CD4-positive, alpha-beta T cell treated with Interleukin-15 for 4 hours (primary cell): ENCODE measurements at places on chromosomes 12 and 14.
A peak's percentile ranks its signal among the peaks of the same experiment; 100 is the strongest.

- DNase-seq, result no peak
Observed at GRCh38 chr12:78864870-78865463, 393 bp downstream of the SYT1 start.

GRCh38 chr12:1332327-1332726 lies 262.1 kb downstream of the FBXL14 start:
- DNase-seq, result no peak

- no peak for DNase-seq
Observed at GRCh38 chr12:5480218-5480937, 48.5 kb downstream of the NTF3 start.

DNA sequence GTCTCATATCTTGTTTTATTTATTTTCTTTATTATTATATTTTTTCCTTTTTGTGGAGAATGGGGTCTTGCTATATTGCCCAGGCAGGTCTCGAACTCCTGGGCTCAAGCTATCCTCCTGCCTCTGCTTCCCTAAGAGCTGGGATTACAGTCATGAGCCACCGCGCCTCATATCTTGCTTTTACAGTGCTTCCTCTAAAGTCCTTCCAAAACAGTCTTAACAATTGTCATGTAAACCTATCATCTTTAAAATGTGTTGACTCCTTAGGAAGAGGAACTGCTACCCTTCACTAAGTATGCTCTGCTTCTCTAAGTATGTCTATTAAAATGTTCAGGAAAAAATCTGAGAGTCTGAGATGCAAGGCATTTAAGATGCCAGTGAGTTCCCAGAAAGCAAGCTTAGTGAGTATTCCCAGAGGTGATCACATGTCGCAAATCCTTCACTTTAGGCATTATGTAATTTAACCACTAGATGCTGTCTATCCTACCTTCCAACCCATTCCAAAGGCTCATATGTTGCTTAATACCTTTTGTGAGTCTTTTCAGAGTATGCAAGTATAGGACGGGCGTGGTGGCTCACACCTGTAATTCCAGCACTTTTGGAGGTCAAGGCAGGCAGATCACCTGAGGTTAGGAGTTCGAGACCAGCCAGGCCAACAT lies 19.7 kb upstream of the FOXJ2 start:
- DNase-seq, result no peak

- DNase-seq, result peak; percentile 31
Observed at GRCh38 chr14:45251912-45252311, 1.1 kb downstream of the MIS18BP1 start.

DNA sequence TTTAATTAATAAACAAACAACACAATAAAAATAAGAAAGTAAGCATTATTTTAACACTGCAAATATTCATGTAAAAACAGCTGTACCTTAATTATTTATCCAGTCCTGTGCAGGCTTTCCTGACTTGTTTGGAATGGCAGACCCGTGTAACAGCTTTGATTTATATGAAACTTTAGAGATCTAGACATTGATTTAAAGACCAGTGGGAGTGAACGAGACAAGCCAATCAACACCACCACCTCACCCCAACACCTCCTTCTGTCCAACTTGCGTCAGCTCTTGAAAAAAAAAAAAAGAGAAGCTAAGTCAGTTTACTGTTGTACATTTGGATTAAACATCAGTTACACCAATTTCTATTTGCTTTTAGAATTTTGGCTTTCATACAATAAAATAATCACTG lies 22.3 kb downstream of the SLC38A4 start:
- no peak for DNase-seq

DNA sequence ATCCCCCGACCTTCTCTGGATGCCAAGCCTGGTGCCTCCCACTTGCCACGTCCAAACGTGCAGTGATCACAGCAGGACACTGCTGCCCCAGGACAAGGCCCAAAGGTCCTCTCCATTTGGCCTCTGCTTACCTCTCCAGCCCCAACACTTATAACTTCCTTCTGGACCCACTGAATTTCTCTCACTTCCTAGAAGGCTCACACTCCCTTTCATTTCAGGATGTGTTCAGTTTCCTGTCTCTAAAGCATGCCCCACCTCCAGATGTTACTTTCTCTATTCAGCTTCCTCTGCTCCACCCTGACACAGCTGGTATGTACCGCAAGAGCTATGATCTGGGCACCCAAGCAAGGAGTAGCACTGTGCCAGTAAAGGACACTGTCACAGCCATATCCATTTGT lies 33.0 kb downstream of the CDKL1 start:
- DNase-seq, result peak; percentile 70

DNA sequence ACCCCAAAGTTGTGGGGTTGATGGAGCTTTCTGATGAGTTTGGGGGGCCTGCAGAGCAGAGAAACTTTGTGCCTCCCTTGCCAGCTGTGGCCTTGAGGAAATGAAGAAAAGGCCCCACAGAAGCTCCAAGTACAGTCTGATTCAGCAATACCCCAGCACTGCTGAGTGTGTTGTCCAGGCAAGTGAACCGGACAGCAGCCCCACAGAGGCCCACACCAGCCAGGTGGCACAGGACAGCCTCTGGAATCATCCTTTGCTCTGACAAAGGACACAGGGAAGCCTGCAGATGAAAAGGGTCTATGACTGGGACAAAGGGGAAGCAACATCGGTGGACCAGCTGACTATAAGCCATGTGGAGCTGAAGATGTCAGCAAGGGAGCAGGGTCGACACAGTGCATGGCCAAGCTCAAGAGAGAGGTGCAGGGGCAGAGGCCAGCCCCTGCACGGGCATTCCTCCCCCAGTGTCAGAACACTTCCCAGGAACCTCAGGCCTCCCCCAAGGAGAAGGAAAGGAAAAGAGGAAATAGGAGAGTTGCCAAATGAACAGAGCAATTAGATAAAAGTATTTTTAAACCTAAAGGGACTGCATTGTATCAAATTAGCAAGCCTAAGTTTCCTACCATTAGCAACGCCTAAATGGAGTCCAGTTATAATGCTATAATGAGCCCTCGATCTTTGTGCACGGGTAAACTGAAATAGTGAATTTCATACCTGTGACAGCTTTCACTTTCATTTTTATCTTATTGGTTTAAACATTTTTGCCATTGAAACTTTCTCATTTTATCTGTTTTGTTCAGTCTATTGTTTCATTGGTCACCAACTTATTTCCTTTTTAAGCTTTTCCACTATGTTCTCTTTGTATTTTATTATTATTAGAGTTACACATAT lies 46.3 kb upstream of the PTGDR start:
- peak; percentile 14 for DNase-seq

DNA sequence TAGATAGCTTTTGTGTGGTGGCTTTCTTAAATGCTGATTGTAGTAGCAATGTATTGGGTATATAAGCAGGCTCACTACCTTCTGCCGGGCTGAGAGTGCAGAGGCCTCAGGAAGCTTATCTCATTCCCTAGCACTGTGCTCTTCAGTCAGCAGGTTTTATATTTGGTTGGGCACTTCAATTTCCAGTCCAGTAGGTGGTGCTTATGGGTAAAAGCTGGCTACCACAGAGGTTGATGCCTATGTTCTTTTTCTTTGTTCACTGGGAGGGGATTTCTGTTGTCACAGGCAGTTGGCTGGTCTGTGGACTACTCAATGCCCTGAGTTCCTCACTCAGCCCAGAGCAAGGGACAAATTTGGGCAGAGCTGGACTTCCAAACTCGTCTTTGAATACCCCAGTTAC lies 43.0 kb upstream of the GLIPR1 start:
- peak; percentile 59 for DNase-seq

- no peak for DNase-seq
Observed at GRCh38 chr12:105226219-105226618, 9.8 kb downstream of the APPL2 start.

DNA sequence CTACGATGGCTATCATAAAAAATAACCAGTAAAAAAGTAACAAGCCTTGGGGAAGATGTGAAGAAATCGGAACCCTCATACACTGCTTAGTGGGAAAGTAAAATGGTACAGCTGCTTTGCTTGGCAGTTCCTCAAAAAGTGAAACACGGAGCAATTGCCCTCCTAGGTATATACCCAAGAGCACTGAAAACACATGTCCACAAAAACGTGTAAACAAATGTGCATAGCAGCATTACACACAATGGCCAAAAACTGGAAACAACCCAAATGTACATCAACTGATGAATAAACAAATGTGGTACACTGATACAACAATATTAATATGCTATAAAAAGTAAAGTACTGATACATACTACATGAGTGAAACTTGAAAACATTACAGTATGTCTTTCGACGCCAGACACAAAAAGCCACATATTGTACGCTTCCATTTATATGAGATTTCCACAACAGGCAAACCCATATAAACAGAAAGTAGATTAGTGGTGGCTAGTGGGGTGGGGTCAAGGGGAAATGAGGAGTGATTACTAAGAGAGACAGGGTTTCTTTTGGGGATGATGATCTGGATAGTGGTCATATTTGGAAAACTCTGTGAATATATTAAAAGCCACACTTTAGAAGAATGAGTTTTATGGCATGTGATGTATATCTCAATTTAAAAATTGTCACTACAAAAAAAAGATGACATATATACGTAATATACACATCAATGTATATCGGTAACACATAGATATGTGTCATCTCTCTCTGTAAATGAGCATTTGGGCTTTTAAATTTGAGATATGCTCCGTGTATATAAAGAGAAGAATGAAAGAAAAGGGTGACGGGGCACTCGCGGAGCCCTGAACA lies 996 bp downstream of the SLC41A2 start:
- DNase-seq, result no peak

DNA sequence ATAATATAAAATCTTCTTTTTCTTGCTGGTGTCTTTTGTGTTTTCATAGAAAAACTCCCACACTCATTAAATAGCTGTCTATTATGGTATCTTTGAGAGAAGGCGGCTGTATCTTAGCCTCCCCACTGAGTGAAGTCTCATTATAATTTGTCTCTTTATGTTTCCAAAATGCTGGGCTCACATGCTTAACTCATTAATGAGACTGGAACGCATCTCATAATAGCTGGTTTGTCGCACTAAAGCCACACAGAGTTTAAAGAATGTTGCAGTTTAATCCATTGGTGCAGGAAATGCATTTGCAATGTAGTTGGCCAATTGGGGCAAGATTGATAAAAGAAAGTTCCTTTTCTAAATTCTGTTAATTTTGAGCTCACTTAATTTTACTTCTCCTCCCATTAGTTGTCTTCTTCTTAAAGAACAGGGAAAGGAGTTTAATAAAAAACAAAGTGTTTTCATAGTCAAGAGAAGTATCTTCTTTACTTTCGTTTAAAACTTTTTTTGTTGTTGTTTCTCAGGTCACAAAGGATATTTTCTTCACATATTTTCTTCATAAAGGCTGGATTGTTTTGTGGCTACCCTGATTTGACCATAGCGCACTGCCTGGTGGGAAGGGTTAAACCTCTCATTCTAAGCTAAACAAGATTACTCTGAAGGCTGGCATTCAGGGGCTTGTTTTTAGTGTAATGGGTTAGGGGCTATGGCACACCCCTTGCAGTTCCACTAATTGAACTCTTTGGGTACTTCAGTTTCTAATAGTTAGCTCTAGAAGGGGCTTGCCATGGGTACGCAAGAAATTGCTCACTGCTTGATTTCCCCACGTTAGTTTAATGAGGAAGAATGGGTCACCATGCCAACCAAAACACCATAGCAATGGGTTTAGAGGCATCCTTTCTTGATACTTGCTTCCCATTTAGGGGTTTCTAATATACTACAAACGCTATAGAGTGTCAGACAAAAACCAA lies 197.0 kb downstream of the TMTC2 start:
- DNase-seq, result no peak

DNA sequence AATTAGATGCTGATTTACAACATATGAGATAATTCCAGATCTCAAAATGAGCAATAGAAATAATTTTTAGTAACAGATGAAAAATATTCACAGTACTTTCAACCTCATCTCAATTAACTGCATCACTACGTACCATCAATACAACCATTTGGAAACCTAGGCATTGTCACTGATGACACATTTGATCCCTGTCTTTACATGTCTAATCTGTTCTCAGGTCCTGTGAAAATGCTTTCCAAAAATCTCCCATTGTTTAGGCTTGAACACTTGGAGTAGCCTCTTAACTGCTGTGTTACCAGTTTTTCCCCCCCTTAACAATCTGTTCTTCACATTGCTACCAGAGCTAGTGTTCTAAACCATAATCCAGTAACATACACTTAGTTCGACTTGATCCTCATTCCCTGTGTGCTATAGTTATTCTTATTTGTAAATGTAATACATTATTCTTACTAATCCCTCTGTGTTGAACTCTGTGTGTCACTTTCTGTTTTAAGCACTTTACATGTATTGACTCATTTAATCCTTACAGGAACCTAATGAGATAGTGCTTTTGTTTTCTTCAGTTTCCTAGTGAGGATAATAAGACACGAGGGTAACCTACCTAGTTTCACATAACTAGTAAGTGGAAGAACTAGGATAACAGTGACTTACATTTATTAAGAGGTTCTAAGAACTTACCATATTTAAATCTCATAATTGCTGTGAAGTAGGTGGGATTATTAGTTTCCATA lies 41.7 kb downstream of the LARP4 start:
- DNase-seq, result no peak
